ENCODE measurements at places on chromosomes 16 and 17.

GRCh38 chr17:38879878-38880665 lies 10.2 kb downstream of the LASP1 start:
- DNase-seq = no peak

DNA sequence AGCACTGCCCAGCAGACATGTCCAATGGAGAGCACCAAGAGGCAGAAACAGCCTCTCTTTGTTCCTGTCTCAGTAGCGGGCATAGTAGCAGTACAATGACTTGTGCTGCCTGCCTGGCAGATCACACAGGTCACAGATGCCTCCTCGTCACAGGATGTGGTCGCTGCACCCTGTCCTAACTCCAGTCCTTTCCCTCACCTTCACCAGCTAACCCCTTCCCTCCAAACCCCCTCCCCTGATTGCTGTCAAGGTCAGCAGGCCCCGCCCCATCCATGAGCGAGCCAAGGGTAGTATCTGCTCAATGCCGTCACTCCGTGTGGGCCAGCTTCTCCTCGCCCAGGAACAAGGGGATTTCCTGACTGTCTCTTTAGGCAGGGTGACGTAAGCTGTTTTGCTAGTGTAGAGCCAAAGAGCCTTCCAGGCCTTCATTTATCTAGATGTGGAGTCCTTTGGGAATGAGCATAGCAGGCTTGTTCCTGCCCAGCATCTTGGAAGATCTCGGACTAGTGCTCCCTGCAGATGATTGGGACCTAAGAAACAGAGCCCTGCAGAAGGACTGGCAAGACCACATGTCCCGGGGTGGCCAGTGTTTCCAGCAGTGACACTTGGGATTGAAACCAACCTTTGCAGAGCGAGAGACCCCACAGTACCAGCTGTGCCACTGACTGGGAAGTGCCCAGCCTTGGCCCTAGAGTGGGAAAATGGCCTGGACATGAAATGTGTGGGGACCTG lies 75.9 kb upstream of the TNRC6C start:
- peak; percentile 85 for DNase-seq

DNA sequence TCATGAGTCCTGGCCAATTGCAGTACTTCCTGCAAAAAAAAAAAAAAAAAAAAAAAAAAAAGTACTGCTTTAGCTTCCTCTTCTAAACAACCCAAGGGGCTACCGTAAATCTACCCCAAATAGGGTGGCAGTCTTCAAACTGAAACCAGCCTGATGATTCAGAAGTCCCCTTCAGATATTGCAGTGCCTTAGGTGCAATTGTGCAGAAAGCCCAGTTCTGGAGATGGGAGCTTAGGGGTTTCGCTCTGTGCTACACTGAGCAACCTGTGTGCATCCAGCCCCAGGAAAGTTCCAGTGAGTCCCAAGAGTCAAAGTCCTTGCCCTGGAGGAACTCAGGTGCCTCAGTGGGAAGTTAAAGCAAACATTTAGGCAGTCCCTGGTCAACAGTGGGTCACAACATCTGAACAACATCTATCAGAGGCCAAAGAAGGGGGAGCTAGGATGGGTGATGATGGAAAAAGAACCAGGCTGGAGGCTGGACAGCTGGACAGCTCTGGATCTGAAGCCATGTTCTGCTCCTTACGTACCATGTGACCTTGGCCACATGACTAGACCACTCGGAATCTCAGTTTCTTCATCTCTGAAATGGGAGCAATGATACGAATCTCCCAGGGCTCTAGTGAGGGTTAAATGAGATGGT lies 6.7 kb upstream of the CIITA start:
- DNase-seq = no peak

- DNase-seq = no peak
Measured at GRCh38 chr17:37742762-37743611, 1.9 kb downstream of the HNF1B start.

DNA sequence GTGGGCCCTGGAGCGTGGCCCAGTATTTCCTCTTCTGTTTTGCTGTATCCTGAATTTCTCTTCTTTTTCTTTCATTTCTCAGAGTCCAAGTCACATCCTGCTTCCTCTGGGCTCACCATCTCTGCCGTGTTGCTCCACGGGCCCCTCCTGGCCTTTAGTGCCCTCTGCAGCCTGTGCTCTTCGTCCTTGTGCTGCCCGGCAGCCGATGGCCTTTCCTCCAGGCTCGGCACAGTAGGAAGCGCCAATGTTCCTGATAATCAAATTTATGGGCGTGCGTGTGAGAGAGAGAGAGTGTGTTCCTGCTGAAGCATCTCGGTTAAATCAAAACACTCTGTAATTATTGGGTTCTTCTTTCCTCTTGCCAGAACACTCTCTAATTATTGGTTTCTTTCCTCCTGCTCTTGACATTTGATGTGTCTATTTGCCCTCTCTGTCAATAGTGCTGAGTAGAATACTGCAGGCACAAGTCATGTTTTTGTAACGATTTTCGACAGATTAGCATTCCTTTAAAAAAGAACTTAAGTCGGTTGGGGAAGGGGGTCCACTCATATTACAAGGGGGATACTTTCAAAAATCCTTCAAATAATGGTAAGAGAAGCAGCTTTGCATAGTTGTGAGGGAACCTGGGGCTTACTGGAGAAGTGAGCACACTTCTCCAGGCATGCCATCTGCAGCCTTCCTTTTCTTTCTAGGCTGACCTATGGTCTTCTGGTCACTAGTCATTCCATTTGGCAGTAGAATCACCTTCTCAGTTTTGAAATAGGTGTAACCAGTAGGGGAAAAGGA lies 126.6 kb downstream of the RPTOR start:
- no peak for DNase-seq

DNA sequence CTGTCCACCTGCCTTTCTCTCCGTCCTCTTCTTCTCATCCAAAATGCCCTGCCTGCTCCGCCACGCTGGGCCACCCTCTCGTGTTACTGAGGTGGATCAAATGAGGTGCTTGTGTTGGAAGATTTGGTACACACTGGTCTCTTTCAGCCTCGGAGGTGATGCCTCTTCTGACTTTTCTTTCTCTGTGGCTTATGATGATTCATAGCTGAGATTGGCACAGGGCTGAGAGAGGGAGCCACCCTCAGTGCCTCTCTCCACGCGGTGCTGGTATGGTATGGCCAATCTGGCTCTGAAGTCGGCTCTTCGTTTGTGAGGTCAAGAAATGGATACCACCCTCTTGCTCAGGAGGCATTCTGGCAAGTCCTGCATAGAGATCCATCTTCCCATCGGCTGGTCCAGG lies 82.4 kb downstream of the PLCG2 start:
- no peak for DNase-seq

DNA sequence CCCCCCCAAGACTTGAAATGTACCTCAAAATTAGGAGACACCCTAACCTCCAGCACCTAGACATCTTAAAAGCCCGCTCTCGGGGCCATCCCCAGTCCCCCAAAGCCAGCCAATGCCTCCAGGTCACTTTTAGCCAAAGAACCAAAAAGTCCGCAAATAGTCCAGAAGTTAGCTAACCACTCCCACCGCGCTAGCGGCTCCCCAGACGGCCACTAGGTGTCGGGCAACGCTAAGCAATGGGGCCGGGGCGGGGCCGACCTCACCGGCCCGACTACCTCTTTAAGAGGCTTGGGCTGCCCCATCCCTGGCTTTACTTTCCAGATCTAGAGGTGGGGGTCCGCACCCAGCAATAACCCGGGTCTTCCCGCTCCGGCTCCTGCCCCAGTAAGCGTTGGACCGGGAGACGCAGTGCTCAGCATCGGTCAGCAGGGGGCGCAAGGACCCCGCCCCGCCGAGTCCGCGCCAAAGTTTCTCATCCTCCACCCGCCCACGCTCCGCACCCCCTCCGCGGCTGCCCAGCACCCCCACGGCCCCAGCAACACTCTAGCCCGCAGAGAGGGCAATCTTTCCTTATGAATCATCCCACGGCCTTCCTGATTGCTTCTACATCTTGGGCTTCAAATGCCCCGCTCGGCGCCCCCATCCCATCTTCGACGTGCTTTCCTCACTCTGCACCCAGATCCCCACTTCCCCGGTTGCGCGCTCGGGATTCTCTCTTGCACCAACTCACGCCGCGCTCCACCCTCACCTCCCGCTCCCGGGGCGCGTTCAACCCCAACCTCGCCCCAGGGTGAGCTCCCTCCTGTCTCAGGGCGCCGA lies 765 bp downstream of the COL1A1 start:
- DNase-seq = peak; percentile 67
